Stimulated activated CD4-positive, alpha-beta T cell treated with anti-CD3 and anti-CD28 coated beads, TNF-alpha, amount 100 ng/mL, for 4 hours (primary cell): ENCODE measurements at places on chromosomes 16 and 17.

- DNase-seq, result no peak
Observed at GRCh38 chr17:62805234-62805633, 2.9 kb downstream of the MARCHF10 start.

- no peak for DNase-seq
Observed at GRCh38 chr17:27853091-27853490, 40.1 kb downstream of the LYRM9 start.

DNA sequence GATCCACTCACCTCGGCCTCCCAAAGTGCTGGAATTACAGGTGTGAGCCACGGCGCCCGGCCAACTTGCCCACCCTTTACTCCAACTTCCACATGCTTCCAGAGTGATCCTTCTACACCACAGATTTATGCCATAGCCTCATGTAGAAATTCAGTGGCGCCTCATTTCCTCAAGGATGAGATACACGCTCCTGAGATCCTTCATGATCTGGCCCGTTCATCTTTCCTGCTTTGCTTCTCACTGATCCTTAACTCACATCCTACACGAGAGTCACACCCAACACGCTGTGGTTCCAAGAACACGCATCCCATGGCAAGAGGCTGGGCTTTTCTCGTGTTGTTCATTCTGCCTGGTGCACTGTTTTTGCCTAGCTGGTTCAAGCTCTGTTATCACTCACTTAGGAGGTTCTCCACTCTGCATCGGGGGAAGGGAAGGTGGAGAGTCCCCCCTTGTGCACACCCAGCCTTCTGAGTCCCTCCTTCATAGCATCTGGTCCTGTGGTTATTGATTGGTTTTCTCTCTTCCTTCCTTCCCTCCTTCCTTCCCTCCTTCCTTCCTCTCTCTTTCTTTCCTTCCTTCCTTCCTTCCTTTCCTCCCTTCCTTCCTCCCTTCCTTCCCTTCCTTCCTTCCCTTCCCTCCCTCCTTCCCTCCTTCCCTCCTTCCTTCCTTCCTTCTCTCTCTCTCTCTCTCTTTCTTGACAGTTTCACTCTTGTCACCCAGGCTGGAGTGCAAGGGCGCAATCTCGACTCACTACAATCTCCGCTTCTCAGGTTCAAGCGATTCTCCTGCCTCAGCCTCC lies 32.7 kb upstream of the GCSH start:
- no peak for DNase-seq

DNA sequence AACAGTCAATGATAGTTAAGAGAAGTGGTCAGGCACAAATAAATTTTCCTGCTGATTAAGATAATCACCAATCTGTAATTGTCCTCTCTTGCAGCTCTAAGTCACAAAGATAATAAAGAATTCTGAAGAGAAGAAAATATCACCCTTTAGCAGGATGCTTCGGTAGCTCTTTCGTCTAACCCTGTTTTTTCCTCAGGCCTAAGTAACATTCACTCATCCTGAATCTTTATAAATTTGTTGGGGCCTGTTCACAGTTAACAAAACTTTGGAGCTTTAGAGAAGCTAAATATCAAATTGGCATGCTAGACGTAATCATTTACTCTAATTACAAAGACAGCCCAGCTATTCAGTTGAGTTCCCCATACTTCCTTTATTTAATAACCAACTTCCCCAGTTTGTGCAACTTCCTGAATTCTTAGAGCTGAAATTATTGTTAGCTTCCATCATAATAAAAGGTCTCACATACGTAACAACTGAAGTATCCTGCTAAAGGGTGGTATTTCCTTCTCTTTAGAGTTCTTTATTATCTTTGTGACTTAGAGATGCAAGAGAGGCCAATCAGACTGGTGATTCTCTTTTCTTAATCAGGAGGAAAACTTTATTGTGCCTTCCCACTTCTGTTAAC lies 118.6 kb downstream of the TANGO6 start:
- DNase-seq, result no peak
